ENCODE measurements at places on chromosomes 7 and 10.

- no peak for DNase-seq
Observed at GRCh38 chr10:71888248-71888622, 37.2 kb upstream of the PSAP start.

DNA sequence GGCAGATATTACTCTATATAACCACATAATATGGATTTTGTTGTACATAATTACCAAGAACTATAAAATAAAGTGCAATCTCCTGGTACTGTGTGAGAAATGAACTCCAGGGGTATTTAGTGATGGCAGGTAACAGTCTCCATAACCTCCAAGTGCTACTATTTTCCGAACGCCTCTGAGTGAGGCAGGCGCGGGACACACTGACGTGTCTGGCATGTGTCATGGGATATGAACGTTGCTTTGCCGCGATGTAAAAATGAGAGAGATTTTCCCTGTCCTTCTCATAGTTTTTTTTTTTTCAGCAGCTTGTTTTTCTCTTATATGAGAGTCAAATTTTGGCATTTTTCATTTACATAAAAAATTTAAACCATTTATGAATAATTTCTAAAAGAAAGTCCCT is 3.6 kb downstream of the ADARB2 start:
- DNase-seq: no peak

GRCh38 chr10:117603081-117603480 is 60.5 kb downstream of the EMX2 start:
- DNase-seq: no peak

- DNase-seq: no peak
Observed at GRCh38 chr10:73506491-73506890, 10.7 kb upstream of the PPP3CB start.

DNA sequence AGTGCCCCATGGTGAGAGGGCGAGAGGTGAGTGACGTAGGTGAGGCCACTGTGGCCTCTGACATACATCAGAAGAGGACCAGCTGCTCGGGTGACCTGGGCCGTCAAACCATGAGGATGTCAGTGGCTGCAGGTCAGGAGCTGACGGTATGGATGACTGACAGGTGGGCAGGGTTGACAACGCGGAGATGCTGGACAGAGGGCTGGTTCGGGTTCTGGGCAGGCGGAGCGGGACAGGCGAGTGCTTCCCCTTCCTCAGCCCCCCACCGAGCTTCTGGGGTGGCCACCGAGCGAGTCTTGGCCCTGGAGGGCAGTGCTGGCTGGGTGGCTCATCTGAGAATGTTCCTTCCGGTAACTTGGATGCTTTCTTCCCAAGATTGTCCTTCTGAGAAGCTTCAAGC is 91.8 kb downstream of the ACTR3B start:
- no peak for DNase-seq

DNA sequence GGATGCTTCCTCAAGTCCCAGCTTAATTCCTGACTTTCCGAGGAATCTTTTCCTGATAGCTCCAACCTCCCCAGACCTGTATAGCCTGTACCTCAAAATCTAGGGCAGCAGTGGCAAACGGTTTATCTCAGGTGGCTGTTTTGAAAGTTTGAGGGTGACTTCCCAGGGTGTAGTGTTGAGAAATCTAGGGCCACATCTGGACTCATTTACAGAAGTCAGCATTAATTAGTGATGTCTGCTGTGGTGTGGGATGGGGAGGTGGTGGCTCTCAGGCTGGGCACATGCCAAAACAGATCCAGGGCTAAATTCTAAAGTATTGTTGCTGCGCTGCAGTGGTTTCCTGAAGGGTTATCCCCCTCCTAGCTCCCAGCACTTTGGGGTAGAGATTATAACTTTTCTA is 38.0 kb downstream of the UNC5B start:
- no peak for DNase-seq

- DNase-seq: no peak
Observed at GRCh38 chr10:79239924-79240581, 107.2 kb upstream of the PPIF start.

GRCh38 chr7:8379264-8379663 is 54.1 kb upstream of the NXPH1 start:
- DNase-seq: peak; percentile 40

- no peak for DNase-seq
Observed at GRCh38 chr7:44559485-44559884, 14.2 kb downstream of the DDX56 start.

- no peak for DNase-seq
Observed at GRCh38 chr10:74227697-74228424, 76.8 kb downstream of the ADK start.

DNA sequence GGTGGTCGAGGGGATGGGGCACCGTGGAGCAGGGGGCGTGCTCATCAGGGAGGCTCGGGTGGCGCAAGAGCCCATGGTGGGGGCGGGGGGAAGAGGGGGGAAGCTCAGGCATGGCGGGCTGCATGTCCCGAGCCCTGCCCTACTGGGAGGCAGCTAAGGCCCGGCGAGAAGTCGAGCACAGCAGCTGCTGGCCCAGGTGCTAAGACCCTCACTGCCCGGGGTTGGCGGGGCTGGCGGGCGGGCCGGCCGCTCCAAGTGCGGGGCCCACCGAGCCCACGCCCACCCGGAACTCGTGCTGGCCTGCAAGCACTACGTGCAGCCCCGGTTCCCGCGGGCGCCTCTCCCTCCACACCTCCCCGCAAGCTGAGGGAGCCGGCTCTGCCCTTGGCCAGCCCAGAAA is 55.0 kb upstream of the FAM171A1 start:
- no peak for DNase-seq

GRCh38 chr7:106057962-106058927 is 53.9 kb downstream of the SYPL1 start:
- DNase-seq: peak; percentile 84

DNA sequence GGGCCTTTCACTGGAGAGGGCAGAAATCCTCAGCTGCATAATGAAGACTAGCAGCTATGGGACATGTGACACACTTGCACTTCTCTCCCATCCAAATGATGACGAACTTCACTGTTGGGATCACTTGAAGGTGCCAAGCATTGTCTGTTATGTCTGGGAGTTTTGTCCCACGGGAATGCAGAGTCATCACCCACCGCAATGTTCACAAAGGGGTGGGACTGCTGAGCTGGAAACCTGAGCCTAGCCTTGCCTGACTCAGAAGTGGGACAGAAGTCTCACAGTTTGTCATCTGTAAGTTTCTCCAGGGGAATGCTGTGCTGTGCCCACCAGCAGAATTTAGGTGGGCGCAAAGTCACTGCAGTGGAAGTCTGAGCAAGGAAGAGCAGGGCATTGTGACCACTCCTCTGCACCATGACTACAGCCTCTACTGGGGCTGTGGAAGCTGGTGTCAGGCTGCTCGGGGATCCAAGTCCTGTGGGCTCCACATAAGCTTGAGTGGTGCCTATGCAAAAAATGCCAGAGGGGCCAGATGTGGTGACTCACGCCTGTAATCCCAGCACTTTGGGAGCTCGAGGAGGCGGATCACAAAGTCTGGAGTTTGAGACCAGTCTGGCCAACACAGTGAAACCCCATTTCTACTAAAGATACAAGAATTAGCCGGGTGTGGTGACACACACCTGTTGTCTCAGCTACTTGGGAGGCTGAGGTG is 472.0 kb upstream of the CNTNAP2 start:
- DNase-seq: no peak

DNA sequence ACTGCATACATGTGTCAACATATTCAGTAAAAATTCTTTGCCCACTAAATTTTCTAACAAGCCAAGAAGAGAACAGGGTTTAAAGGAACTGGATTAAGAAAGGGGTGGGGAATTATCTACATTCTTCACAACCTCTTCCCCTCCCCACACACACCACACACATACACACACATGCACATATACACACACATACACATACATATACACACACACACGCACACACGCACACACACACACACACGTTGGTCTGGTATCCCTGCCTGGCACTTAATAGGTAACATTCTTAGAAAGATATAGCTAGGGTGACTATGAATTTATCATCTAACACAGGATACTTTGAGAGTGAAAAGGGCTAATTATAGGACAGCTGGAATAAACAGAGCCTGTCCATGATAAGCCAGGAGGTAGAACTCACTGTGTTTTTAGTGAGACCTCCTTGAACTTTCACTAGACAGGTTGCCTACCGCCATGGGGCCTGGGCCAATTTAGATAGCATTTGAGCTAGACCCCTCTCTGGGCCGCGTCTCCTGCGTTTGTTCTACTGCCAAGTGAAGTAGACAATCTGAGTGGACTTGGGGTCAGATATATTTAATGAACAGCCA is 33.1 kb upstream of the EPC1 start:
- no peak for DNase-seq

DNA sequence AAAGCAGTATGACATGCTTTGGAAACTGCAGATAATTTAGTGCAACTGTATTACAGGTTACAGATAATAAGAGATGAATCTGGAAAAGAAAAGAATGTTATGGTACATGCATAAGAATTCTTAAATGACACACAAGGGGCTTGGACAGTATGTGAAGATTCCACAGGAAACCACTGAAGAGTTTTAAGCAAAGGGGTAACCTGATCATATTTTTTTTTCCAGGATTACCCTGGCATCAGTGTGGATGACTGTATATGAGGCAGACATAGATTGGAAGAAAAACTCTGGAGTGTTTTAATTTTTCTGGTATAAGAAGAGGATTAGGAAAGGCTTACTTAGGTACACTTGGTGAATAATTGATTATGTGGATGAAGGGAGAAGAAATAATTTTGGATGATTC is 8.1 kb downstream of the TFPI2 start:
- no peak for DNase-seq

GRCh38 chr7:78148166-78148894 is 349.8 kb downstream of the PHTF2 start:
- no peak for DNase-seq

- no peak for DNase-seq
Observed at GRCh38 chr7:154644366-154644765, 358.6 kb downstream of the PAXIP1 start.

GRCh38 chr10:99788598-99789256 is 6.3 kb downstream of the ABCC2 start:
- peak; percentile 20 for DNase-seq

- no peak for DNase-seq
Observed at GRCh38 chr7:81482600-81483186, 287.2 kb downstream of the HGF start.

GRCh38 chr7:95435422-95435780 is 573 bp upstream of the PON2 start:
- DNase-seq: no peak

DNA sequence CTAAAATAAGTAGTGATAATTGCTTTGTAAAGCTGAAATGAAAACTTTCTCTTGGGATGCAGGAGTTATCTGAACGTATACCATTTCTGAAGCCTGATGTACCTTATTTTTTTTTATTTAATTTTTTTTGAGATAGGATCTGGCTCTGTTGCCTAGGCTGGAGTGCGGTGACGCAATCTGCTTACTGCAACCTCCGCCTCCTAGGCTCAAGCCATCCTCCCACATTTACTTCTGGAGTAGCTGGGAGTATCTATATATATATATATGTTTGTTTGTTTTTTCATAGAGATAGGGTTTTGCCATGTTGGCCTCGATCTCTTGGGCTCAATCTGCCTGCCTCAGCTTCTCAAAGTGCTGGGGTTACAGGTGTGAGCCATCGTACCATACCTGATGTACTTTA is 2.4 kb downstream of the PMPCB start:
- no peak for DNase-seq

DNA sequence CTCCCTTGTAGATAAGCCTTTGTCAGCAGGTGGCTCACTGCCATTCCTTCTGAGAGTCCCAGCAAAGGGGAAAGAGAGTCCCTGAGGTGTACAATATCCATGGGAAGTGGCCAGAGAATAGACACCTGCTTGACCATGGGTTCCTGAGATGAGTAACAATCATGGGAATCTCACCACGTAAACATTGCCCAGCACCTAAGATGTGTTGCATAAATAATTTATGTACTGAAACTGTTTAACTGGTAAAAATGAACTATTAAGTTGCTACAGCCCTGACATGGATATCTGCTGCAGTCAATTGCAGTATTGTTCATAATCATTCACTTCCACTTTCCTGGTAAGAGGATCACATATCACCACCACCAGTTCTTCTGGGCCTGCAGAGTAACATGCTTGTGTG is 123.8 kb upstream of the INHBA start:
- no peak for DNase-seq

GRCh38 chr7:5501465-5501864 is 77.8 kb upstream of the TNRC18 start:
- no peak for DNase-seq

DNA sequence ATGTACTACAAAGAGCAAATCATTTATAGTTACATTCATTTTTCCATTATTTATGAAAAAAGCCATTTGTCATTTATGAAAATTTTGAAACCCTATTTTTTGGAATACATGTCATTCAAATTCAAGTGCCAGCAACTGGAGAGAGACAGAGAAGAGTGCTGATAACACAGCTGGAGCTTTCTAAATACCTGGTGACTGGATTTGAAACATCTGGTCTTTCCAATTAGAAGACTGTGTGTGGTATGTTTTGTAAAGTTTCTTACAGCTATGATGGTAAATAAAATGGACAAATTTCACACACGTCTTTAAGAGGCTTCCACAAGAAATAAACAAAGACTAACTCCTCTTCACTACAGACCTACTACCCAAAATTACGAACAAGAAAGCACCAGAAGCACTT is 56.8 kb downstream of the CHCHD3 start:
- no peak for DNase-seq

- DNase-seq: no peak
Observed at GRCh38 chr10:123988694-123989093, 97.1 kb upstream of the CPXM2 start.

DNA sequence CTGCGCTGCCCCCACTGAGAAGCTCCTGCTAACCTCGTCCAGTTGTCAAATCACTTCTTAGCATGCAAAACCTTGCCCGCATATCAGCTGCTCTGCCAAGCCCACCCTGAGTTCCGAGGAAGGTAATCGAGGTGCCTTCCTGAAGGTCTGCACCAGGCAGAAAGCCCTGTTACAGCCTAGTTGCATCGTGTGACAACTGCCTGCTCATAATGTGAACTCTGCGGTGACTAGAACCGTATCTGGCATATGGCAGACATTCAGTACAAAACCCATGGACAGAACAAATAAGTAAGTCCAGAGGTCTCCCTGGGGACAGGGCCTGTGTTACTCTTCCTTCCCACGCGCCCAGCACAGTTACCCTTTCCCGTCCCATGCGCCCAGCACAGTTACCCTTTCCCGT is 394.3 kb downstream of the DNAJB6 start:
- DNase-seq: no peak

GRCh38 chr10:82932451-82932850 is 1057.5 kb downstream of the NRG3 start:
- DNase-seq: peak; percentile 10

DNA sequence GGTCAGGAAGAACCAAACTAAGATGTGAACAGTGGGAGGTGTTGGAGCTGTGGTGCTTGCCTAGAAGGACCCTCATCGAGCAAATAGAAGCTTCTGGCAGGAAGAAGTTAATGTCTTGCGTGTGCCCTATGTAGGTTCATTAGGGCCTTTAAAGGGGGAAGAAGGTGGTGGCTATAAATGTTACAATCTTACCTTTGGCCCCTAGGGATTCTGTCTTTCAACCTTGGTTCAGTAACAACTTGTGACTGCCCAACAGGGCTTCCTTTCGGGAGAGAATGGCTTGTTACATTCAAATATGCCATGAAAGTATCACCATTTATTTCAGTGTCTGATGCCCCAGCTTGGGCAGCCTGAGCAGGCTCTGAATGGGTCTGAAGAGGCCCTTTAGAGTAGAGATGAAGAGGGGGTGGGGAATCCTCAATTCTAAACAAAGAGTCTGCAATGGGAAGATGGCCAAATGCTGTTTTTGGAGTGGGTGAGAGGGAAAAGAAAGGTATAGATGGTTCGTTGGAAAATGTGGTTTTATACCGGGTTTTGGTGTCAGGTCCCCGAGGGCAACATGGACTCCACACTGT is 108.0 kb downstream of the TCF7L2 start:
- DNase-seq: no peak

- DNase-seq: no peak
Observed at GRCh38 chr7:142583446-142583845, 165.8 kb upstream of the PRSS1 start.

- no peak for DNase-seq
Observed at GRCh38 chr10:74380795-74381194, 229.8 kb downstream of the ADK start.

Data from occipital lobe (tissue), 3 donors.